ENCODE measurements at places on chromosomes 2 and 18.
A peak's percentile ranks its signal among the peaks of the same experiment; 100 is the strongest.

DNA sequence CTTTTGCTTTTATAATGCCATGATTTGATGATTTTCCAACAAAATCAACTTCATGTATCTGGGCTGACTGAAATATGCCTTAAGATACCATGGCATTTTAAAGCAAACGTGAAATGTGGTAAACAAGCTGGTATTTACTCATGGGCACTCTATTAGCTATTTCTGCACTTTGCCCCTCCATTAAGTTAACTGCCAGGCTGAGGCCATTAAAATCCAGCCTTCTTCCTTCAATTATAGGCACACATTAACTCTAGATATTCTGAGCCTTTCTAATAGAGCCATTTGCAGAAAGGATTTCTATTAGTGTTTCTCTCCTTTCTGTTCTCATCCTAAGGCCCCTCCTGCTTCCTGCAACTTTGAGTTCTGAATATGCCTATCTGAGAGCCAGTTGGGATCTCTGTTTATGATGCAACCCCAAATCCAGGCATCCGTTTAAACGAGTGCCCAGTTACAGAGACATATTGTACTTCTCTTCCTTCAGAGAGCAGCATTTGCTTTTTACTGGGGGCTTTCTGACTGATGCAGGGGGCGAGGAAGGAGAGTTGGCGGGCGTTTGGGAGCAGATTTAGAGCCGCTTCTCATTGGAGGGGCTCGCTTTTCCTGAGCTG is 1.6 kb upstream of the KCNJ3 start:
- no peak for DNase-seq

DNA sequence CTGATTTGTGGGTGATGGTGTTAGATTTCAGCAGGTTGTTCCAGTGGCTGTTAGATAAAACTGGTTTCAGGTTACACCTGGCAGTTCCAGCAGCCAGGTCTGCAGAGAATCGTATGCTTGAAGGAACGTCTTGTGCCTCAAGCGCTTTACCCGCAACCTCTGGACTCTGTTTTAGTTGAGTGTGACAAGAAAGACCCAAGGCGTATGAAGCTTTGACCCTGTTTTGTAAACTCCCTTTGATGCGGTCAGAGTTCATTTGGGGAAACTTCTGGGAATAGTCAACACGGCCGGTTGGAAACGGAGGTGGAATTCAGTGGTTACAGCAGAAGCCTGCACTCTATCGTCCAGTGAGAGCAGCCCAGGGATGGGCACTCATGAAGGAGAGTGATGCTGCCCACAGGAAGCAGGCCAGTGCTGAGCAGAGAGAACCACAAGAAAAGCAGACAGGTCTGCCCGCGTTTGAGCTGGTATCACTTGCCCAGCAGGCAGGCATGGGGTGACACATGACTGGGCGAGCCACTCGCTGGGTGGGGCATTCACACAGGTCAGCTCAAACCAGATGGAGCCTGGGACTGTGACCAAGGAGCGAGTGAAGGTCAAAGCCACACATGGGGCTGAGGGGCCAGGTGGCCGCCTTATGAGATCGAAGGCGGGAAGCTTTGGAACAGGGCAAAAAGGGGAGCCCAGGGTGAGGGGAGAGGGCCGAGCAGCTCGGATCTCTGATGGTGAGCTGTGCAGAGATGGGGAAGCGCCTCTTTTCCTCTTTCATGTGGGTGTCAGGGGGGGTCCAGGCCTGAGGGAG is 99.6 kb upstream of the MBOAT2 start:
- no peak for DNase-seq

DNA sequence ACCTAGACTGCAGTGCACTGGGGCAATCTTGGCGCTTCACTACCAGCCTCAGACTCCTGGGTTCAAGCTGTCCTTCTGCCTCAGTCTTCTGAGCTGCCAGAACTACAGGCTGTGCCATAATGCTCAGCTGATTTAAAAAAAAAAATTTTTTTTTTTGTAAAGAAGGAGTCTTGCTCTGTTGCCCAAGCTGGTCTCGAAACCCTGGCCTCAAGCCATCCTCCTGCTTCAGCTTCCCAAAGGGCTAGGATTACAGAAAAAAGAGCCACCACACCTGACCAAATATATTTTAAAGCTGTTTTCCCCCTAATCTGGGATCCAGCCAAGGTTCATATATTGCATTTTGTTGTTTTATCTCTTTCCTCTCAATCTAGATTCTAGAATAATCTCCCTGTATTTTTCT is 82.2 kb downstream of the RAB31 start:
- no peak for DNase-seq

DNA sequence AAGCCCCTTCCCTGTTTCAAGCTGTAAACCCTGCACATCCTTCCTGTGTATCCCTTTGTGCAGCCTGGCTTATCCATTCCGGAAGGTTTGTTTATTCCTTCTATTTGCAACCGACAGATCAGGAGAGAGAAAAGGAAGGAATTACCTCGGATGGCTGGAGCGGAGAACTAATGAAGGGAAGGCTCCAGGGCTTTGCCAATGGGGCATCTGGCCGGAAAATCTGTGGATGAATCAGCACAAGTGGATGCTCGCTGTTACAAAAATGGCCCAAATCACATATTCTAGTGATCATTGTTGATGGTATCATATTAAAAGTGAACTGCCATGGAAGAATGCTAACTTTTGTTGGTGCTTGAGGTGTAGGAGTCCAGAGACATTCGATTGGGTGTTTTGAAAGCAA is 97.1 kb downstream of the AQP4 start:
- DNase-seq, result no peak

- DNase-seq, result no peak
Observed at GRCh38 chr2:3604991-3605961, 10.4 kb downstream of the COLEC11 start.

GRCh38 chr18:61917818-61918217 is 25.0 kb upstream of the RNF152 start:
- no peak for DNase-seq

- DNase-seq, result peak; percentile 30
Observed at GRCh38 chr2:85390941-85391669, 19.1 kb downstream of the CAPG start.

DNA sequence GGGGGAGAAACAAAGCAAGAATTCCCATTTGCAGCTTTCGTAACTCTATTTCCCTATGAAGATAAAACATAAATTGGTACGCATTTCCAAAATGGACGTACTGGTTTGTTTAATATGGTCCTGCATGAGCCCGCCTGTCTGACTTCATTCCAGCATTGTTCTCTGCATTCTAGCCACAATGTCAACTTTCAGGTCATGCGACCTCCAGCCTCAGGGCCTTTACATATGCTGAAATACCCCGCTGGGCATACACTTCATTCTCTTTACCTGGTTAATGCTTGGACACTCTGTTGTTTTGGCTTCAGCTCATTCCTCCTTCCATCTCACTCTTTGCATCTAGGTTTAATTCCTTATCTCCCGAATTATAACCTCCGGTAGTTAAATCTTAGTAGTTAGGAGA is 103.7 kb upstream of the DNMT3A start:
- no peak for DNase-seq

GRCh38 chr2:7118606-7119131 is 201.5 kb downstream of the RNF144A start:
- no peak for DNase-seq
